ENCODE measurements at places on chromosomes 1 and 21.

DNA sequence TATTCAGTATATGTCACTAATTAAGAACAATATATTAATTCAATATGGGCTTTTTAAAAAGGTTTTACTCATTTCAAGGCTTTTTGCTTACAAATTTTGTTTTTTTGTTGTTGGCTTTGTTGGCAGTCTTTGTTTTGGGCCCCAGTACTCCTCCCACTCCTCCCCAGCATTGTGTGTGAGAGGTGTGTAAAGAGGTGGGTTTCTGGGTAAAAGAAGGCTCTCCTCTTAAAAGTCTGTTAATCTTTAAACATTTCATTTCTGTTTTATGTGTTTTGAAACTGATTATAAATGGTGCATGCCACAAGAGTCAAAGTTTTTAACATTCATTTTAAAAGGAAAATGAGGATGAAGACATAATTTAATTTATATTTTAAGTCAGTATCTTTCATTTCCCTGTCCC, 79.6 kb downstream of the SASS6 start:
- H3K27ac ChIP-seq = no peak overlapping the region
- DNase-seq = no peak
- peaks cover 5% of the 10 kb centered on the region for H3K36me3 ChIP-seq
- H3K4me1 ChIP-seq = peaks cover 8% of the 10 kb centered on the region

DNA sequence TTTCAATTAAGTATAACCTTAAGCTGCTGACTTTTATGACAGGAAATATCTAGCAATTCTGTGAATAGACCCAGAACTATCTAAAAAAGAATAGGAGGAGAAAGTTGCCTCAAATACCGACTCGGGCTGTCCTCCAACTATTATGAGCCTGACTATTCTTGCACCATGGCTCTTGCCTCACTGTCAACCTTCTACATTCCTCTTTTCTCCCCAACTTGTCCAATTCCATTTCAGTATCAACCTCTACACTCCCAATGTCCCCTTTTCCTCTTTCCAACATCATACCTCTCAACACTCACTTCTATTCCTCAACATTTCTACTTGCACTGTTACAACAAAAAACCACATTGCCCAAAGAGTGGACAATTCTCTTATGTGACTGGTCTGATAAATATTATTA, 2.3 kb downstream of the ZZZ3 start:
- no peak overlapping the region for H3K27ac ChIP-seq
- H3K27me3 ChIP-seq = no peaks in the 10 kb centered on the region
- no peak for DNase-seq
- no peaks in the 10 kb centered on the region for H3K36me3 ChIP-seq

DNA sequence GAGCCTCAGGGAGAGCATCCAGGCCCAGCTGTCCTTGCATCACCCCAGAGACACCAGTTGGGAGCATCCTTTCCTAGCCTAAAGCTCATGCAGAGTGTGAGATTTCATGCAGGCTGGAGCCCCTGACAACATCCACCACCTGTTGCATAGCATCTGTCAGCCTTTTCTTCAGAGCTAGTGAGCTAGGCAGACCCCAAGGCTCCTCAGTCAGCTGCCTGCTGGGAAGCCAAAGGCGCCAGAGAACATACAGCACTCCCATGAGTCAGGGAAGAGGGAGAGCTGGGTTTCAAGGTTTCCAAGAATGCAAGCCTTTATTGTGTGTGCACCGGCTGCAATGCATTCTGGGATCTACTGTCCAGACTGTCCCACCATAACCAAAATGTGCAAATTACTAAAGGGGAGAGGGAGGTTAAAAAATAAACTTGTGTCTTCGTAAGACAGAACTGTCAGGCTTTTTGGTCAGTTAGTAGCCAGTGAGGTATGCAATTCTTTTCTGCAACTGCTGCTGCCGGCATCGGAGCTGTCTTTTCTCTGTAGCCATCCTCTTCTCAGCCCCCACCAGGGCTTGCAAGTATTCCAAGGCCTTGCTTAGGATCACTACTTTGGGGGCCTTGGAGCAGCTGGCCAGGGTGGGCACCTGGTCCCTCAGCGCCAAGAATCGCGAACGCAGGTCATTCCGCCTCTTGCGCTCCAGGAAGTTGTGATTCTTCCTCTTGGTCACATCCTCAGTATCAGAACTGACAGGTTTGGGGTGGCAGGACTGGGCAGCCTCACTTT, 4.6 kb downstream of the MYCL start:
- peaks cover 24% of the 10 kb centered on the region for H3K4me1 ChIP-seq
- peaks cover 4% of the 10 kb centered on the region for H3K27me3 ChIP-seq
- H3K4me3 ChIP-seq = no peak overlapping the region
- H3K27ac ChIP-seq = no peak overlapping the region

- no peak overlapping the region for H3K4me3 ChIP-seq
- DNase-seq = no peak
- H3K27ac ChIP-seq = no peak overlapping the region
- H3K27me3 ChIP-seq = no peaks in the 10 kb centered on the region
Measured at GRCh38 chr1:213720032-213720431, 267.7 kb upstream of the PROX1 start.

DNA sequence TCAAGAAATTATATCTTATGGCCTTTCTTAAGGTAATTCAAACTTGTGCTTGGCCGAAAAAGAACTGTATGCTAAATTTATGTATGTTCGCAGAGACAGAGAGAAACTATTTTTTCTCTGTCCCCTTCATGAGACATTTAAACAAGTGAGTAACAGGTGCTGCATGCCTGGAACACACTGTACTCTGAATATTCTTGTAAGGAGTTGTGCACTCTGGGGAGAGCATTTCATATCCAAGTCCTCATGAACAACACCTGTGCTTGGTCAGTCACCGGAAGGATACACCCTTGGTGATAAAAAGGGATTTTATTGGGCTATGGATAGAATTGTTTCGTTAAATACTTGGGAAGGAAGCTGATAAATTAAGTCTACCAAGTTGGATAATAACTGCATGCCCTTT, 220.8 kb upstream of the NRIP1 start:
- DNase-seq = no peak
- H3K27ac ChIP-seq = no peak overlapping the region
- no peaks in the 10 kb centered on the region for H3K4me1 ChIP-seq
- H3K36me3 ChIP-seq = no peaks in the 10 kb centered on the region
